Panc1 (cell line): ENCODE measurements at places on chromosomes 1 and 21. TPM values are rescaled to one million over a fixed set of nuclear protein-coding genes. Genes with fewer than 3 reads are reported as not detected.

The TSEN15 gene
- 31.4 TPM for total RNA-seq

The SERTAD4 gene
- 0.31 TPM for total RNA-seq

The AK5 gene
- 3.0 TPM for total RNA-seq

The KLHDC7A gene
- total RNA-seq = 0.31 TPM

The BRINP2 gene
- not detected for total RNA-seq

The ELF3 gene
- 126 TPM for total RNA-seq

The KRTAP12-2 gene
- total RNA-seq = not detected

The NUAK2 gene
- 17.4 TPM for total RNA-seq

The FMO5 gene
- 0.57 TPM for total RNA-seq

The SPATA45 gene
- total RNA-seq = not detected

The KCNT2 gene
- total RNA-seq = 0.41 TPM

The FAM89A gene
- total RNA-seq = 2.2 TPM

The FHL3 gene
- total RNA-seq = 23.4 TPM

The LAD1 gene
- total RNA-seq = 0.10 TPM

The GSTM2 gene
- total RNA-seq = 10.2 TPM

The CDA gene
- 0.62 TPM for total RNA-seq

The KIF14 gene
- total RNA-seq = 17.8 TPM

The PDZK1IP1 gene
- not detected for total RNA-seq

The ASTN1 gene
- 0.05 TPM for total RNA-seq

The DMRTA2 gene
- not detected for total RNA-seq

The FAM131C gene
- 3.4 TPM for total RNA-seq

The CLK2 gene
- 43.6 TPM for total RNA-seq

The CBR3 gene
- 1.6 TPM for total RNA-seq

The GPR37L1 gene
- 0.44 TPM for total RNA-seq

The LCE1D gene
- total RNA-seq = not detected

The RGS13 gene
- not detected for total RNA-seq

The OR2T33 gene
- not detected for total RNA-seq

The HSPA13 gene
- 30.1 TPM for total RNA-seq

The RAB7B gene
- total RNA-seq = 0.05 TPM

The RAP1GAP gene
- 4.6 TPM for total RNA-seq

The MNDA gene
- total RNA-seq = not detected

The CRYAA gene
- total RNA-seq = 2.1 TPM

The ANKRD45 gene
- not detected for total RNA-seq

The DR1 gene
- 39.0 TPM for total RNA-seq

The LCE1B gene
- total RNA-seq = not detected

The SPOCD1 gene
- 0.54 TPM for total RNA-seq

The SPATA21 gene
- not detected for total RNA-seq

The HPCA gene
- 1.2 TPM for total RNA-seq

The CFAP107 gene
- total RNA-seq = not detected

The TMEM200B gene
- total RNA-seq = 2.1 TPM

The TTC24 gene
- not detected for total RNA-seq

The GNAI3 gene
- 6.4 TPM for total RNA-seq

The TNFSF4 gene
- total RNA-seq = 0.13 TPM

The TGFBR3 gene
- 14.5 TPM for total RNA-seq

The GSTM1 gene
- not detected for total RNA-seq

The ACTL8 gene
- not detected for total RNA-seq

The OR2M3 gene
- not detected for total RNA-seq

The DHX9 gene
- 180 TPM for total RNA-seq

The AXDND1 gene
- total RNA-seq = 0.31 TPM

The FAM163A gene
- total RNA-seq = not detected

The LCE2B gene
- total RNA-seq = not detected

The LYPD8 gene
- total RNA-seq = not detected

The OR2T11 gene
- not detected for total RNA-seq

The AURKAIP1 gene
- 335 TPM for total RNA-seq
